ENCODE measurements at places on chromosomes 4 and X.

GRCh38 chr4:47442980-47443379 lies 20.5 kb downstream of the COMMD8 start:
- no peak for DNase-seq

- no peak for DNase-seq
These were observed 2.8 kb upstream of the PITX2 start for GRCh38 chr4:110625576-110626257.

GRCh38 chr4:43014256-43014655 lies 121.7 kb downstream of the GRXCR1 start:
- no peak for DNase-seq

- no peak for DNase-seq
These were observed 174.7 kb upstream of the GPRIN3 start for GRCh38 chr4:89482251-89482650.

DNA sequence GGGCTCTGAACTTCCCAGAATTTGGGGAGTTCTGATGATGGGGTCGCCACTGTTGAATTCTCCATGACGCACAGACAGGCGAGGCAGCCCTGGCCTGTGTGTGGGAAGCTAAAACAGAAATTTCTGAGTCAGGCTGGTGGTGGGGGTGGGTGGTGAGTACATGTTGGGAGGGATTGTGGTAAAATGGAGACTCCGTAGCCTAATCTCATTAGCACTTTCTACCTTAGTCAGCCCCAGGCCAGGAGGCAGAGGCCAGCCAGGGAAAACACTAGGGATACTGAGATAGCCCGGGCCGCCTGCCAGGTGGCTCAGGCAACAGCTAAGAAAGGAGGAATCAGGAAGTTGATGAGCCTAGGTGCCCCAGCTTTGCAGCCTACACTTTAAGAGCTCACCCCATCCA lies 39.3 kb upstream of the NHSL2 start:
- DNase-seq = no peak

DNA sequence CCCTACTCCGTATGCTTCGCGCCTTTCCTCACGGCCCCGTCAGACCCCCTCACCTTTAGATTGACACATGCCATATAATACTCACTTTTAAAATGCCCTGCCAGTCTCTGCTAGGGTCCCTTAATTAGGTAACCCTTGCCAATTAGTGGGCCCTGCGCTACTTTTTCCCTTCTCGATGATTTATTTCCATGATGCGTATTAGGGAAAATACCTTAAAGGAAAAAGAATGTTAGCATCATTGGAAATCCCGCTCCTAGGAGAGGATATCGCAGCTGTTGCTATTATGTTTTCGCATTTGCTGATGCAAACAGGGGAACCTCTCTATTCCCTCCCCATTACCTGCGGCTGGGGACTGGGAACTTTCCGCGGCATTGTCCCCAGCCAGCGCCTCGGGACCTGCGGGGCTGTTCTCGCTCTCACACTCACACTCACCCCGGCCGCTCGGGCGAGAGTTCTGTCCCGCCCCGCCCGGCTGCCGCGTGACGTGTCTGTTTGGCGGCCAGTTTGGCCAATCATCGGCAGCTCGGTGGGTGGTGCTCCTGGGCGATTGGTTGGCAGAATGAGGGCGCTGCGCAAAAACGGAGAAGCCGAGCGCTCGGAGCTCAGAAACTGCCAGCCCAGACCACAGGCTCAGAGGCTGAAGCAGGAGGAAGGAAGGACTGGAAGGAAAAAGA lies at the start of gene PCDH10:
Gene PCDH10, plus strand, starts transcription at position 605 of the 674 bp plus-strand sequence. CDS start 847 bp downstream, outside the sequence.
- no peak for DNase-seq

DNA sequence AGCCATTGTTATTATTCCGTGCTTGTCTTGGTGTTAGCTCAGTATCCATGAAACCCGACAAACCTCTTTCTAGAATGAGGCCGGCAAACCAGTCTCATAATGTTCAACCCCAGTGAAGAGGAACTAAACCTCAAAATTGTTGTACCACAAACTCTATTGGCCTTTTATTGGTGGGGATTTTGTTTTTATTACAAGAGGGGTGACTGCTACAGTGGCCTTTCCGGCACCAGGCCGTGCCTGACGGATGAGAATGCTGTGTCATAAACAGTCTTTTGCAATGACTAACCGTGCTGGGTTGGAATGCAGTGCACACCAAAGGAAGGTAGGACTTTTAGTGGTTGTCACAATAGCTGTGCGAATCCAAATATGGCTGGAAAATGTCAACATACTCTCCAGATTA lies 60.8 kb downstream of the SHROOM2 start:
- DNase-seq = no peak

DNA sequence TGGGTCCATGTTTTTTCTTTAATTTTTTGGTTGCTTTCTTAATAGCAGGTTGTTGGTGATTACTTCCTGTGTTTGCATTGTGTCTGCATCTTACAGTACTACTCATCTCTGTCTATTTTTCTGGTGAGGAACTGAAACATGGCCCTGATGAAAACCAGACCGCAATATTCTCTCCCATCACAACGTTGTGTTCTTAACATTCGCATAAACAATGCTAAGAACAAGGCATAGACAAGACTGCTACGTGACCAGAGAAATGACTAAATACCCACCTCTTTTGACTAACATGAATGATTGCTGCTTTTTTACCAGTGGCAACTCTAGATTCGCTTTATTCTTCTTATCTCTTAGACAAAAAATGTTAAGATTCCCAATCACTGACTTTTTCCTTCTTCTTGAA lies 179.1 kb downstream of the GC start:
- DNase-seq = no peak

GRCh38 chrX:22139822-22140221 lies 107.7 kb downstream of the PHEX start:
- no peak for DNase-seq

Data from stimulated activated CD8-positive, alpha-beta memory T cell treated with anti-CD3 and anti-CD28 coated beads, Interleukin-2, amount 100 ng/mL, for 1 hour (primary cell).